ENCODE measurements at places on chromosomes 2 and 18. TPM values are rescaled to one million over a fixed set of nuclear protein-coding genes. Genes with fewer than 3 reads are reported as not detected.

DNA sequence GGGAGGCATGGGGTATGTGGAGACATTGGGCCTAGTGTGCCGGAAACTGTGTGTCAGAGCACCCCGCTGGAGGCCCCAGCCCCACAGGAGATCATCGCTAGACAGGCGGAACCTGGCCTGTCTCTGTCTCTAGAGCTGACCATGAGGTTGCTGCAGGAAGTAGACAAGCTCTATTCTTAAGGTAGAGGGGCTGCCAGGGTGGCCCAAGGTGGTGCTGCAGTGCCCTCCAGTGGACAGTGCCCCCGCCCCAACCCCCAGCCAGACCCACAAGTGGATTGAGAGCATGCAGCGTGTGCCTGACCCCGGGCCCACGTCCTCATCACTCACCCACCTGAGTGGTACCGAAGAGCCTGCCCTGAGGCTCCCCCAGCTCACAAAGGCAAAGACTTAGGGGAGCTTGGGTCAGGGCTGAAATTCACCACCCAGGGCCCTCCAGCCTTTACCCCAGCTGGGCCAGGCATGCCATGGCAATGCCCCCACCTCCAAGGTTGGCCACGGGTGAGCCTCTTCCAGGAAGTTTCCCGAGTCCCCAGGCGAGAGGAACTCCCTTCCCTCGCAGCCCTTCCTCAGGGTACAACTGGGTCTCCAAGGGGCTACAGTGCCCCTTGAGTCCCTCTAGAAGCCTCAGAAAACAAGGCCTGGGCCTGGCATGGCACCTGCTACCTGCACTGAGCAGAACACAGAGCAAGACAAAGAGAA lies 155.0 kb downstream of the TTC32 start:
- no peaks in the 10 kb centered on the region for H3K4me1 ChIP-seq
- no peaks in the 10 kb centered on the region for H3K27me3 ChIP-seq
- no peak overlapping the region for H3K4me3 ChIP-seq
- no peaks in the 10 kb centered on the region for H3K36me3 ChIP-seq

DNA sequence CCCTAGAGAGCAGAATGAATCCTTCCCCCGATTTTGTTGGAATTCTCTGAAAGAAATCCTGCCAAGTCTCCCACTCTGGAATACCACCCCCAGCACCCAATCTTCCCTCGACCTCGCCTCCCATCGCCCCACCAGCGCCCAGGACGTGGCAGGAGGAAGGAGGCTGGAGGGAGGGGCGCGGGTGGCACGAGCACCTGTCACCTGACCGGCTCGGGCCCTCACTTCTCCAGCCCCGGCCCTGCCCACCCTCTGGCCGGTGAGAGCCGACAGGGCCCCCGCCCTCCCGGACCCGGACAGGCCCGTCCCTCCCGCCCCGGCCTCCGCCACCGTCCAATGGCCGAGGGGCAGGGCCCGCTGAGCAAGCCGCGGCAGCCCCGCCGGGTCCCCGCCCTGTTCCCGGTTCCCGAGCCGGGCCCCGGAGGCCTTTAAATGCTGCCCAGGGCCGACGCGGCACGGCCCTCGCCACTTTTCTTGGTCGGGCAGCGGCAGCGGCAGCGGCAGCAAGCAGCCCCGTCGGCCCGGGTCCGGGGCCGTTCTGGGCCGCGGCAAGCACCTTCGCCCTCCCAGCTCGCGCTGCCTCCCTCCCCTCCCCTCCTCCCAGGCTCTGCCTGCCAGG lies at the start of gene LGALSL:
LGALSL (plus strand) TSS at position 393 of the 616 bp plus-strand sequence. CDS start 384 bp downstream, outside the sequence.
- H3K4me3 ChIP-seq: peak within 1 kb of the TSS; percentile 93
- H3K36me3 ChIP-seq: no peaks in the 10 kb centered on the region
- H3K27me3 ChIP-seq: peaks cover 4% of the 10 kb centered on the region
- peaks cover 8% of the 10 kb centered on the region for H3K4me1 ChIP-seq
- peak within 1 kb of the TSS; percentile 65 for H3K27ac ChIP-seq
- DNase-seq: peak; percentile 66

The ALLC gene
- total RNA-seq: not detected

The PREPL gene
- 25.7 TPM for total RNA-seq

The PLEKHM3 gene
- 8.5 TPM for total RNA-seq

The CD207 gene
- total RNA-seq: not detected

DNA sequence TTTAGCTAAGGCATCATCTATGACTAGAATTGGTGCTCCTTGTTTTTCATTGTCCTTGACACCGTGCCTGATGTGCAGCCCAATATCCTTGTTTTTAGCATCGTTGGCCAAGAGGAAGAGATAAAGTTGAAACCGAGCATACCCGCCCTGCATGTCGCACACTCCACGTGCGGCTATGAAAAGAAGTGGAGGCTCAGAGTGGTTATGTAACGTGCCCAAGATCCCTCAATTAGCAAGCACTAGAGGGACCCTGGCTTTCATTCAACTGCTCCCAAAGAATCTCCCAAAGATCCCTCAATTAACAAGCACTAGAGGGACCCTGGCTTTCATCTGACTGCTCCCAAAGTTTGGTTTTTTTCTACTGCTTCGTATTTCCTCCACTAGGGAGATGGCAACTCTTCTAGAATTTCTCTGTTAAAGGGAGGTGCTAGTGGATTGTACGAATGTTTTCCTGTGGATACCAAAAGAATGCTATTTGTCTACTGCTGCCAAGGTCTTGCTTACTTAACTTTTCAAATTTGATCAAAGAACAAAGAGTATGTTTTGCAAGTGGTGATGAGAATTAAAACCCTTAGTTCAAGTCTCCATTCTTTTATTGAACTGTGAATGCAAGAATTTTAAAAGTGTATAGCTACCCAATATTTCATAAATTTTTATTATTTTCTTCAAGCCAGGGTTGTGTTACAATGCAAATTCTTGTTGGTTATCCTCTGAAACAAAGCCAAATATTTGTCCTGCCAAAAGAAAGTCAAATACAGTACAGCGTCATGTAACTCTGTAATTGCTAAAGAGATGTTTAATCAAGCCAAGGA lies 92.1 kb downstream of the AOX1 start:
- no peak overlapping the region for H3K4me3 ChIP-seq
- H3K27me3 ChIP-seq: peaks cover 2% of the 10 kb centered on the region
- no peaks in the 10 kb centered on the region for H3K4me1 ChIP-seq
- H3K36me3 ChIP-seq: no peaks in the 10 kb centered on the region
- peak; percentile 23 for DNase-seq

Measured in endothelial cell of umbilical vein (primary cell).